ENCODE measurements at places on chromosomes 12 and 14.

DNA sequence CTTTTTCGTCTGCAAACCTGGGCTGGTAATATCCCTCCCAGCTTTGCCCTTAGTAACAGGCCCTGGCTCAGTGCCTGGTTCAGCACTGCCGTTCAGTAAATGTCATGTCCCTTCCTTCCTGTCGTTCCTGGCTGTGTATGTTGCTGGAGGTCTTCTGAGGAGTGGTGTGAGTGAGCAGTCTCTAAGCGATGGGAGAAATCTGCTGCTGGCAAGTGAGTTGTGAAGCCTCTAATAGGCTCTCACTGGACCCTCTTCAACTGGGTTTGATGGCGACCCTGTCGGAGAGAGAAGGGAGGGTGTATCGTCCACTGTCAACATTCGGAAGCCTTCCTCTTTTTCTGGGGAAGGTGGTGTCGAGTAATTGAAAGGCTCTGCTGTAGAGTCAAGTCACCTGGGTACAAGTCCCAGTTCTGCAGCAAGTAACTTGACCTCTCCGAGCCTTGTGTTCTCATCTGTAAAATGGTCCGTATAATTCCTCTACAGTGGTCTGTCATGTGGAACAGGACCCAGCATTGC, 62.8 kb downstream of the HRK start:
- DNase-seq, result peak; percentile 5

DNA sequence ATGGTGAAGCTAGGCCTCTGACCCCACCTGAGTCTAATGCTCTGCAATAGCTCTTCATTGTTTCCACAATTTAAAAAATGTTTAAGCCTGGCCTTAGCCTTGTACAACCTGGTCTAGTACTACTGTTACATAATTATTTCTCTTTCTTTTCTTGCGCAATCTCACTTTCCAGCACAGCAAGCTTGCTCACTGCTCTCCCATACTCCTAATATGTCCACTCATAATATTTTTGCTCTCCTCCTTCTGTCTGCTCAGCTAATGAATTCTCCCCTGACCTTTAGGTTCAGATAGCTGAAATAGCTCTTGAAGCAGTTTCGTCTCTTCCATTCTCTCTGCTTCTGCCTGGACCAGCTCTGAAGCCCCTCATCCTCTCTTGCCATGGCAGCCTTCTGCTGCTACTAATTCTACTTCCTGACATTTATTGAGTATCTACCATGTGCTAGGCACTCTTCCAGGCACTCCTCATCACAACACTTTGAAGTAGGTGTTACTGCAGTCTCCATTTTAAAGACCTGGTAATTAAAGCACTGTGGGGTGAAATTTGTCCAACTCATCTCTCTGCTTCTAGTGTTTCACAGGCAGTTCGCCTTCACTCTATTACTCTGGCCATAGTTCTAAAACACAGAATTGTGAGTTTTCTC, 2.8 kb upstream of the SLC48A1 start:
- DNase-seq, result no peak

DNA sequence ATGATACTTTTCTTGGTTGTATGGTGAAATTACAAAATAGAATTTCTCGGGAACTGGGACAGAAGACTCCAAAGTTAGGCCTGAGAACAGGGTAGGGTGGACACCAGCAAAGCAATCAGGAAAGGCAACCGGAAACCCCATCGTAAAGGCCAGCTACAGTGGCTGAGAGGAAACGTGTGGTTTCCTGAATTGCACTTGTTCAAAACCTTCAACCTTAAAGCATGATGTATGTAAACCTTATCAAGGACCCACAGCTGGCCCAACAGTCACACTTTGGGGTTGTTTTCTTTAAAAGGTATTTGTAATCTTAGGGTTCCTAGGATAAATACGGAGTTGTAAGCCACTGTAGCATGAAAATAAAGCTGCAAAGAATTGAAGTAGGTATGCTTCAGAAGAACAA, 2.2 kb upstream of the PTGDR start:
- no peak for DNase-seq

- no peak for DNase-seq
These were observed 47.2 kb upstream of the LDHB start for GRCh38 chr12:21704847-21705246.
